ENCODE measurements at places on chromosomes 7 and 10.

DNA sequence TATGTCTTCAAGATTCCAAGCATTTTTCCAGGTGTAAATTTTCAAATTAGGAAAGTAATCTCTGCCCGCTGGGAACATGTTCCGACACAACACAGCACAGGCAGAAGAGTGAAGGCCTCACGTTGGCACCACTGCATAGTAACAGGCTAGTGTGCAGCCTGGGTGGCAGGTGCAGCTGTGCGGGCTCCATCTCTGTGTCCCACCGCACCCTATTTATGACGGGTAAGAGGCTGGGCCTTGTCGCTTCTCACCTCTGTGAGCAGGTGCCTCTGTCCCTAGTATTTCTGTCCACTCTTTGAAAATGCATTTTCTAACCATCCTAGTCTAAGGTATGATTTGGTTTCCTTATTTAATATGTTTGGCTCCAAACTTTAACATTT, 24.1 kb downstream of the VIPR2 start:
- DNase-seq = no peak

DNA sequence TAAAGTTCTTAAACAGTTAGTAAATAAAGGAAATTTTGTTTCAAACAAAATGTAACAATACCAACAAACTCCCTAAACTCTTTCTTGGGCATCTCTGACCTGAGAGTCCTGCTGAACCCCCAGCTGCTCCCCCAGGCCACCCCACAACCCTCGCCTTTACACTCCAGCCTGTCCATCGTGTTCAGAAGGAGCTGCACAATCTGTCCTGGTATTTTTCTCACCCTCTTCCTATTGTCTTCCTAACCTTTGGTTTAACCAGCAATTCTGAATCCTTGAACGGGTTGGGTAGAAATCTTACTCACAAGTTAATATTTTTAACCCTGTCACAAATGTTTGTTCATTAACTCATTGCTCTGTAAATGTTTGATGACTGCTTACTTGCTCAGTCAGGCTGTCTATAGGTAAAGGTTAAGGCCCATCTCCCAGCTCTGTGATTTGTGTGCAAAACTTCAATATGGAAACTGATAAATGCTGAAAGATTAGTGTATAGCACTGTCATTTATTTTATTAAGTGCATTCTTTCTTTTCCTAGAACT, 16.8 kb downstream of the SFRP4 start:
- no peak for DNase-seq

DNA sequence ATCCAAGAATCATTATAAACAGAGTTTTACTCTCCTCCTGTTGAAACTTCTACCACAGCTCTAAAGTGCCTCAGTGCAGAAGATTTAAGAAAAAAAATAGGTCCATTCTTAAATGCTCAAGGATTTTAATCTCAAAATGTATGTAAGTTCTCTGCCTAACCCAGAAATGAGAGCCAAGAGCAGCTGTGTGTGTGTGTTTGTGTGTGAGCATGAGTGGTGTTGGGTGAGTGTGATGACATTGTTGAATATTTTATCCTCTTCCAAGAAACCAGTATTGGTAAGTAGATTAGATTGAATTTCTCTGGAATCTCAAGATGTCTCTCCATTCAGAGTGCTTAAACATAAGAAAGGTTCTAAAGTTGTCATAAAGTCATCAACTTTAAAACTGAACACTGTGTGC, 363.6 kb upstream of the NFE2L3 start:
- DNase-seq = no peak

GRCh38 chr7:156576216-156577058, 64.1 kb upstream of the RNF32 start:
- DNase-seq = no peak

DNA sequence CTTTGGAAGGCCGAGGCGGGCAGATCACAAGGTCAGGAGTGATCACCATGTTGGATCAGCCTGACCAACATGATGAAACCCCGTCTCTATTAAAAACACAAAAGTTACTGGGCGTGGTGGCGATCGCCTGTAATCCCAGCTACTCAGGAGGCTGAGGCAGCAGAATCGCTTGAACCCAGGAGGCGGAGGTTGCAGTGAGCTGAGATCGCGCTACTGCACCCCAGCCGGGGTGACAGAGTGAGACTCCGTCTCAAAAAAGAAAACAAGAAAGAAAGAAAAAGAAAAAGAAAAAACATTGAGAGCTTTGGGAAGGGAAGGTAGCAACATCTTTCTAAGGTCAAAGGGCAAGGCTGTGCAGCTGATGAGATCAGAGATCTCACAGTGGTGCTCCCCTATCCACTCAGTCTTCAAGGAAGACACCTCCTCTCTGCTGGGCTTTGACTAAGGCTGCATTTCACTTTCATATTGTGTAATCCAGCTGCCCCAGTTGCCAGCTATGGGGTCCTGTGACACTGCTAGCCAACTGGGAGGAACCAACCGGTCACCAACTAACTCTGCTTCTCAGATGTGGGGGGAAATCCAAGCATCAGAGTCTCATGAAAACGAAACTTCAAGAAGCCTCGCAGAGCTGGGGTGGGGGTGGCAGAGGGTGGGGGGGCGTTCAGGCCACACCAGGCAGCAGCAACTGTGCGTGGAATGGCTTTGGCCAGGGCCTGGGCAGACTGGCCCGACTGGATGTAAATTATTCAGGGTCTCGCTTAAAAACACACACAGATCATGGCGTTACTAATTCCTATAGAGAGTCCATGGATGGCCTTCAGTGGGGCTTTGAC, 1.5 kb downstream of the IL15RA start:
- DNase-seq = peak; percentile 21

DNA sequence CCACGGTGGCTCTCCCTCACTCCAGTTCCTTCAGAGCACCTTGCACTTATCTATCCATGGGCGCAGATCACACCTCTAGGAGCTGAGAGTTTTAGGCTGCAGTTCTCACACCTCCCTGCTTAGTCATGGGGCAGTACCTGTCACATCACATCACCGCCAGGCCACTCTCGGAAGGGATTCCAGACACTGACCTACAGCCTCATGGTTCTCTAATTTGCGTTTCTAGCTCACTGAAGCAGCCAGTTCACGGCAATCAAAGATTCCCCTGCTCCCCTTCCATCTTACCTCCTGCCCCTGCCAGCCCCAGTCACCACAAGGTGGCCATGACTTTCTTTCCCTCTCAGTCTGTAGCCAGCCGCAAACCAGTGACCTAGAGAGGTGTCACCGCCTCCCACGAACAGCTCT, 34.2 kb downstream of the ADRB1 start:
- no peak for DNase-seq

DNA sequence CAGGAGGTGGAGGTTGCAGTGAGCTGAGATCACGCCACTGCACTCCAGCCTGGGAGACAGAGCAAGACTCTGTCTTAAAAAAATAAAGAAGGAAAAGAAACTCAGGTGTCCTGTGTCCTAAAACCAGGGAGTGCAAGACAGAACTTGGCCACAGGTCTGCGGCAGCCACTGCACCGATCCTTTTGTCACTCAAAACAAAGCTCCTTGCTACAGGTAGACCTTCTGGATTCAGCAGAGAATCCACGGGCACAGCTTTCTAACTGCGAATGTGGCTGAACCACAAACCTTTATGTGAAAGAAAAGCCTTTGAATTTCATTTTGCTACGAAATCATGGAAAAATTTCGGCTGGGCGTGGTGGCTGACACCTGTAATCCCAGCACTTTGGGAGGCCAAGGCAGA, 634.9 kb downstream of the CALN1 start:
- DNase-seq = peak; percentile 5

- DNase-seq = no peak
Measured at GRCh38 chr7:126940723-126941307, 311.9 kb downstream of the GRM8 start.

DNA sequence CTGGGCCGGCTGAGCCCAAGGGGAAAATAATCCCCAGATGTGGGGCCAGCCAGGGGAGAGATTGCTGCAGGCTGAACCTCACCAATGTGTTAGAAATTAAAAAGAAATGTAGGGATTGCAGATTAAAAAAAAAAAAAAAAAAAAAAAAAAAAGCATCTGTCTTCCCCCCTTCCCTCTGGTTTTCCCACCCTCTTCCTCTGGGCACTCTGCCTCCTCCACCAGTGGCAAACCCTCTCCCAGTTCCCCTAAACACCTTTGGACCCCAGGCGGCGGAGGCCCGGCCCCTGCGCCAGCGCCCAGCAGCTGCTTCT, 7.1 kb downstream of the MNX1 start:
- DNase-seq = peak; percentile 31

GRCh38 chr10:126387931-126388911, at the start of gene ADAM12:
ADAM12 (minus strand) TSS chr10:126388477; CDS start chr10:126388145, 332 bp downstream.
- peak; percentile 59 for DNase-seq

All from SJSA1 (cell line).